AG09309 (cell line): ENCODE measurements at places on chromosomes 12 and 14.

DNA sequence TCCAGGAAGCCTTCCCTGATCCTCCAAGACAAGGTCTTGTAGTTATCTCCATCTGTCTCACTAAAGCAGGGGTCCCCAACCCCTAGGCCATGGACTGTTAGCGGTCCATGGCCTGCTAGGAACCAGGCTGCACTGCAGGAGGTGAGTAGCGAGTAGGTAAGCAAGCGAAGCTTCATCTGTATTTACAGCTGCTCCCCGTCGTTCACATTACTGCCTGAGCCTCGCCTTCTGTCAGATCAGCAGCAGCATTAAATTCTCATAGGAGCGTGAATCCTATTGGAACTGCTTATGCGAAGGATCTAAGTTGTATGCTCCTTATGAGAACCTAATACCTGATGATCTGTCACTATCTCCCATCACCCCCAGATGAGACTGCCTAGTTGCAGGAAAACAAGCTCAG is 12.4 kb upstream of the NFYB start:
- DNase-seq, result no peak

- no peak for DNase-seq
These were observed 181.9 kb downstream of the PRKCH start for GRCh38 chr14:61503167-61503801.

GRCh38 chr14:88417594-88417993 is 32.1 kb downstream of the SPATA7 start:
- no peak for DNase-seq

DNA sequence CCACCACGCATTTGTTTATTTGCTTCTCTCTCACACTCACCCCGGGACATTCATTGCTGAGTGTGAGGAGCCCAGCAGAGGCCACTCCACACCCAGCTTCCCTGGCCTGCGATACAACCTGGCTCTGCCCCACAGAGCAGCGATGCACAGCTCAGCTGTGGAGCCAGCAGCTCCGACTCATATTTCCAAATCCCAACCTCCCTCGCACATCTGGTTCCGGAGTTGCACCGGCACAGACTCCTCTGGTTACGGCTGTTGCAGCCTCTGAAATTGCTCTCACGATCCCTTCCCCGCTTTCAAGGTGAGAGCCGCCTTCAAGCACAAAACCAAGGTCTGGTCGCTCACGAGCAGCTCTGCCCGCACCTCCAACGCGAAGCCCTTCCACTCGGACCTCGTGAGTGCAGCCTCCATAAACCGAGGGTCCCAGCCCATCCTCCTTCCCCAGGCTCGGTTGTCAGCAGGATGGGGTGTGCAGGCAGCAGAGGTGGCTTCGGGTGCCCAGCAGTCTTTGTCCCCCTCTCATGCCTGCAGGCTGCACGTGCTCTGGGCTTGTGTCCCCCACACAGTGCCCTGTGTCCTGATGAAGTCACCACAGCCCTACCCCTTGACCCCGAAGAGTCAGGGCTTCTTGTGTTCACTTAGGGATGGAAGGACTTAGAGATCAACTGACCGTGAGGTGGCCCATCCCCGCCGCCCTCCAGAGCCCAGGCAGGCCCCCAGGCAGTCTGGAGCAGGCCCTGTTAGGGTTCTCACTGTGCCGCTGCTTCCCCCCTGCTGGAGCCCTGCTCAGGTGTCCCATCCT is 184.3 kb downstream of the ADGRD1 start:
- DNase-seq, result no peak

DNA sequence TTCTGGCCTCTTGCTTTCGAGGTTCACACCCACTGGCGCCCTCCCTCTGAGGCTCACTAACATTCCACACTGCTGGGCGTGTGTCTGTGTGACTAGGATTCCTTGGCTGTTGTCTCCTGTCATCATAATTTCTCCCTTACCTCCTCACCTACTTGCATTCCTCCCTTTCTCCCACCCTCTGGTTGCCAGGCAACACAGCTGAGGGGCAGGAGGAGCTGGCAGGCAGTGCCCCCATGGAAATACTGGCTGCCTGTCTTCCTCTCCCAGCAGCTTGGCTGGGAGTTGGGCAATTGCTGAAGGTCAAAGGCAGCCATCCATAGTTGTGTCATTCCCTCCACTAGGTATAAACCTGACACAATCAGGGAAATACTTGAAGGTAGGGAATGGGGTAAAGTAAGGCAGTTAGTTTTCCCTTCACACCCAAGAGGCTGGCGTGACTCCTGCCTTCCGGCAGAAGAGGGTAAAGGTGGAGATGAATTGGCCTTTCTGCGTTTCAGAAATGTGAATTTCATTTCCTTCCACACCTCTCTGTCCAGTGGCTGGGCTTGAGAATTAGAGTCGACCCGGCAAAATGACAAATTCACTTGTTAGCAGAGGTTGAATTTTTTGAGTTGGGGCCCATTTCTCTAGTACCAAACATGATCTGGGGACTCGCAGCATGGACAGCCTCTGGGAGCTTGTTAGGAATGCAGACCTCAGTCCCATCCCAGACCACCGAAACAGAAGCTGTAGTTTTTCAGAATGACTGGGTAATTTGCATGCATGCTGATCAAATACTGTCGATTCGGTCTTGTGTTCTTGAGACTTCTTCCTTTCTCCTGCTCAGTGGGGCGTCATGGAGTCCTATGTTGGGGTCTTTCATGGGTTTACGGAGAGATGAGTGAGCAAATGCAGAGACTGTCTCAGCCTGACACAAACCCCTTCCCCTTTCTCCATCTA is 24.3 kb upstream of the EMP1 start:
- no peak for DNase-seq

DNA sequence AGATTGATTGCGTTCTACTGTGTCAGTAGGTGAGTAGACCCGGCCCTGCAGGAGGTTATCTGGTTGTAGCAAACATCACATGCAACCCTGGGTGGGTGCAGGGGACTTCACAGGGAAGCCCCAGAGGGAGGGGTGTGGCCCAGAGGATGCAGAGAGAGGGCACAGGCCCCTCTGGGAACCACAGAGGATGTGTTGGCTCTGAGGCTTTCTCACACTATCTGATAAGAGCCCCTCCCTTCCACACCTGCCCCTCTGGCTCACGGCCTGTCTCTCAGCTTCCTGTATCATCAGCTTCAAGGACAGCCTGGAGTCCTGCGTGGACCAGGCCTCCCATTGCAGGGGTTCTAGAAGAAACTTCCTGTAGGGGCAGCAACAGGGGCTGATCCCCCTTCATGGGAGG is 101.9 kb downstream of the RIN3 start:
- DNase-seq, result no peak

- DNase-seq, result no peak
These were observed 568 bp upstream of the SIVA1 start for GRCh38 chr14:104752423-104752734.

DNA sequence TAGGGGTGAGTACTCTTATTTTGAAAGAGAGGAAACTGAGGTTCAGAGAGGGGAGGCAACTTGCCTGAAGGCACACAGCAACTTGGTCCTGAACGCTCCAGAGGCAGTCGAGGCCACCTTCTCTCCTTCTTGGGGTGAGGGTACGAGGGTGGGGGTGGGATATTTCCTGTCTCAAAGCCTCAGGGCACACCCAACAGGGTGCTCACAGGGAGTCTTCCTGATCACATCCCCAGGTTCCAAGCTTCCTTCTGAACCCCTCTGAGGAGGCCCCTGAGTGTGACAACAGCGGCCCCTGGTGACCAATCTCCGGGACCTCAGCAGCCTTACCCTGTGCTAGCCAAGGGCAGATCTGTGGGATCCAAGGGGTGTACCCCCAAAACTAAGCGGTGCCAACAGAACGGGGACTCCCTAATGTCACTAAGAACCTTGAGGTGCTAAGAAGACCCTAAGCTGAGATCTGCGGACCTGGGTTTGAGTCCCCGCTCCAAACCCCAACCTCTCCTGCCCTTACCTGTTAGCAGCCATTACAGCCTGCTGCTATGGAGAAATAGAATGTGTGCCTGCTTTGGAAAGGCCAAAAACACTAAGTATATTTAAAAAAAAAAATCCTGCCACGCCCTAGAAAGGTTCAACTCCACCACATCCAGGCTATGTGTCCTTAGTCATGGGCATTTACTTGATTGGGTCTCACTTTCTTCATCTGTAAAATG is 57.9 kb downstream of the TRPV4 start:
- DNase-seq, result no peak

DNA sequence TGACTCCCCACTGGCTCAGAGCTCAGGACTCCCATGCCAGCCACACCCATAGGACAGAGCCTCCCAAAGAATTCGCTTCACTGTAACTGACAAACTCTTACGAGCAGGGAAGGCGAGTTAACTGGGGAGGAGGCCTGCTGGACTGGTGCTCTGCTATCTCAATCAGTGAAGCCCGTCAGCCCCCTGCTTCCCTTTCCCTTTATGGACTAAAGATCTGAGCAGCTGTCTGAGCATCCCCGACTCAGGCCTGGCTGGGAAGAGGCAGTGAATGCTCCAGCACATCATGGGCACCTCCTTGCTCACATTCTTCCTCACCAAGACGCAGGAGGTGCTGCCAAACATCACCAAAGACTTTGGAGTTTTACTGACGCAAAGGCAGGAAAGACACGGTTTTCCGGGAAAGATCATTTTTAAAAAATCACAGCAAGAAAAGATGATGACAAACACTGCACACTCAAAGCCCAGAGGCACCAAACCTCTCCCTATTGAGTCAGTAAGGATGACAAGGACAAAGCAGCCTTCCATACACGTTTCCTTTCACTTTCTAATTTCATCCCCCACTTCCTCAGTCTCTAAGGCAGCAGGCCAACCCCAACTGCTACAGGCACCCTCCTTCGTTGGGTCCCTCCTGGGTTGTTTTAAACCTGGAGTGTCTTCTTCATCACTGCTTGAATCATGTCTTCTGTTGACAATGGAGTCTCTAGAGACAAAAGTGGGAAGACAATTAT is 45.0 kb upstream of the P2RX7 start:
- DNase-seq, result no peak

GRCh38 chr14:100723830-100724437 is 2.8 kb upstream of the DLK1 start:
- DNase-seq, result no peak

DNA sequence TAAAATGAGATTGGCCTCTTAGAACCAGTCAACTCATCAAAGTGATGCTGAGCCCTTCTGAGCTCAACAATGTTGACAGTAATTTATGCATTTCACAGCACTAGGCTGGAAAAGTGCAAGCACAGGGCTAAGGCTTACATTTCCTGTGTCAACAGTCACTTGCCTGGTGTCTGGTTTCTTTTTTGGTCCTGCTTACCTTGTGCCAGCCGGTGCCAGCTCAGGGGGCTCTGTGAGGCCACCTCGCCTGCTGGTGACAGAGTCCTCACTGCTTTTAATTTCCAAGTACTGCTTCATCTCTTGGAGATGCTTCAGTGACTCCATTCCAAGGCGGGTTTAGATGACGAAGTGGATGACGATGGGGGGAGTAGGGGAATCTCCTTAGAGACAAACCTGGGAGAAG is 53.1 kb upstream of the KCNA1 start:
- no peak for DNase-seq

DNA sequence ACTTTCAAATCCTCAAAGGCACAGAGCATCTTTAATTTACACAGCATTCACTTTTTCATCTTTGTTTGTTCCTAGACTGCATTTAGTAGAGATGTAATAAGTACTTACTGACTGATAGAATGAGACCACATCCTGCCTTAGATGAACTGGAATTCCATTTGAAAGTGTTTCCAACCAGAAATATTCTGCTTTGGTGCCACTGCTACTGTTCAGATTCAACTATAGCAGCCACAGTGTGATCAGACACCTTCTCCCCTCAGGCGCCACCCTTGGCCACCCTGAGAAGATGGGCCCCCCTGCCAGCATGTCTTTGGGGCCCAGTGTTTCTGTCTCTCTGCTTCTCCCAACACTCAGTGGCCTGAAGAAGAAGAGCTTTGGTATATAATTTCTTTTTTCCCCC is 449.1 kb downstream of the RAD51B start:
- no peak for DNase-seq

GRCh38 chr14:71722885-71723284 is 209.3 kb upstream of the RGS6 start:
- no peak for DNase-seq

- no peak for DNase-seq
These were observed 525 bp downstream of the RNU6-8 start for GRCh38 chr14:32202491-32202997.

GRCh38 chr12:107320929-107321631 is 227.7 kb upstream of the CRY1 start:
- no peak for DNase-seq

GRCh38 chr12:81863406-81863805 is 104.3 kb upstream of the PPFIA2 start:
- DNase-seq, result no peak

- DNase-seq, result no peak
These were observed 916.8 kb downstream of the GALC start for GRCh38 chr14:87076146-87076545.

DNA sequence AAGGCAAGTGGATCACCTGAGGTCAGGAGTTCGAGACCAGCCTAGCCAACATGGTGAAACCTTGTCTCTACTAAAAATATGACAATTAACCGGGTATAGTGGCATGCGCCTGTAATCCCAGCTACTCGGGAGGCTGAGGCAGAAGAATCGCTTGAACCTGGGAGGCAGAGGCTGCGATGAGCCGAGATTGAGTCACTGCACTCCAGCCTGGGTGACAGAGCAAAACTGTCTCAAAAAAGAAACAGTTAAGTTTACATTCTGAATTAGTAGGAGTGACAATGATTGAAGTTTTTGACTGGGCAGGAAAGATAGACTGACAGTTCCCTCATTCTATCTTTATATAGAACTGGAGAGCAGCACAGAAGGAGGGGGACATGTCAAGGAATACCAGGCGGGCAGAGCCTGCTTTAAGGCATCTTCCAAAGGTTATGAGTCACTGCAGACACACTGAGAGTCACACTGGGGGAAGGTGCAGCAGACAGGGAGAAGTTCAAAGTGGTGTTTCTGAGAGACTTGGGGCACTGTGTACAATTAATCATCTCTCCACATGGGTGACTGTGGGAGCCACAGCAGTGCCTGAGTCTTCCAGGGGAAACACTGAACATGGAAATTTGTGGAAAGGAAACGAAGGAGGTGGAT is 42.8 kb upstream of the RNASE3 start:
- no peak for DNase-seq

DNA sequence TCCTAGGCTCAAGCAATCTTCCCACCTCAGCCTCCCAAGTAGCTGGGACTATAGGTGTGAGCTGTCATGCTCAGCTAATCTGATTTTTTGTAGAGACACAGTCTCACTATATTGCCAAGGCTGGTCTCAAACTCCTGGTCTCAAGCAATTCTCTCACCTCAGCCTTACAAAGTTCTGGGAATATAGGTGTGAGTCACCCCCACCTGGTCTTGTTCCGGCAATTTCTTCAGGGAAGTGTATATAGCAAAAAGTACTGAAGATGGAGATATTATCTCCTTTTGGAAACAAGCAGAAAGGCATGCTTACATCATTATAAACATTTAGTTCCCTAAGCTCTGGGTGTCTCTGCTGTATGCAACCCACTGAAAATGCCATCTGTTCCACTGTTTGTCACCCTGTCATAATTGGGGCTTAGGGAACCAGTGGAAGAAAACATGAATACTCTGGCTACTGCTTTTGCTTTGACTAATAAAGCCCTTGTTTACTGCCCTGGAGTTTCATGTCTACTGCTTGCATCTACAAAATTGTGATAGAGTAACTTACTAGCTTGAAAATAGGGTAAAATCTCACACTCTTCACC is 940.2 kb downstream of the GALC start:
- no peak for DNase-seq

- DNase-seq, result no peak
These were observed 64.6 kb downstream of the KIF21A start for GRCh38 chr12:39378341-39378740.
